ENCODE measurements at places on chromosomes 11 and 22.

GRCh38 chr11:92082652-92083051, 142.0 kb upstream of the FAT3 start:
- no peak for DNase-seq

DNA sequence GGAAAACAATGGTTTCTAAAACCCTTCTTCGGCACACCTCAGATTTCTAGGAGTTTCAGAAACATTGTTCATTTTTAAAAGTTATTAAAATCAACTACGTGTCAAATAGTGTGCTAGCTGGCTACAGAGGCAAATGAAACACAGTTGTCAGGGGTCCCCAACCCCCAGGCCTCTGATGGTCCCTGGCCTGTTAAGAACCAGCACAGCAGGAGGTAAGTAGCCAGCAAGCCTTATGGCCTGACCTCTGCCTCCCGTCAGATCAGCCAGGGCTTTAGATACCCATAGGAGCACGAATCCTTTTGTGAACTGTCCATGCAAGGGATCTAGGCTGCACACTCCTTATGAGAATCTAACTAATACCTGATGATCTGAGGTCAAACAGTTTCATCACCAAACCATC, 648.2 kb downstream of the FAM181B start:
- DNase-seq, result no peak

DNA sequence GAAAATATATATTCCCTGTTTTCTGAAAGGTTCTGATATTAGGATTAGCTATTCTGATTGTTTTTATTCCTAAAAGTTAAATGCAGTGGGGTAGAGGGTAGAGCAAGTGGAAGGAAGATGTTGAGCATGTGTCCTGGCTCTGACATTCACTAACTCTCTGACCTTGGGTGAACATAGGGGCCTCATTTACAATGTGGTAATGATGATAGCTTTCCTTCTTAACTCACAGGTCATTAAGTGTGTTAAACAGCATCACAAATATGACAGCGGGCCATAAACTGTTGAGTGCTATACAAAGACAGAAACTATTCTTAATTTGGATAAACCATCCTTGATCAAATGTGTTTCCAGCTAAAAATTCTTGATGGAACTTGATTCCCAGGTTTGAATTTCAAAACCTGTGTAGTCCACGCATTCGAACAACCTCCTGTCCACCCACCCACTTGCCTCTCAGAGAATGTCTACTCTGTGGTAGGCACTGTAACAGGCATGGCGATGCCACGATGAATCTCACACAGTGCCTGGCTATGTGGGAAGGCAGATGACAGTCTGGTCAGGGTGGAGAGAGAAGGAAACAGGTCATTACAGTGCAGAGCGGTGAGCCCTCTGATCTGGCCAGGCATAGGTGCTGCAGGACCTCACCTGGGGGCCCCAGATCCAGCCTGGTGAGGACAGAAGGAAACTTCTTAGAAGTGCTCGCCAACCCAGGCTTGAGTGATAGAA, 19.3 kb upstream of the PEX26 start:
- DNase-seq, result no peak

- DNase-seq, result no peak
Measured at GRCh38 chr11:18332302-18332701, 9.9 kb downstream of the GTF2H1 start.

DNA sequence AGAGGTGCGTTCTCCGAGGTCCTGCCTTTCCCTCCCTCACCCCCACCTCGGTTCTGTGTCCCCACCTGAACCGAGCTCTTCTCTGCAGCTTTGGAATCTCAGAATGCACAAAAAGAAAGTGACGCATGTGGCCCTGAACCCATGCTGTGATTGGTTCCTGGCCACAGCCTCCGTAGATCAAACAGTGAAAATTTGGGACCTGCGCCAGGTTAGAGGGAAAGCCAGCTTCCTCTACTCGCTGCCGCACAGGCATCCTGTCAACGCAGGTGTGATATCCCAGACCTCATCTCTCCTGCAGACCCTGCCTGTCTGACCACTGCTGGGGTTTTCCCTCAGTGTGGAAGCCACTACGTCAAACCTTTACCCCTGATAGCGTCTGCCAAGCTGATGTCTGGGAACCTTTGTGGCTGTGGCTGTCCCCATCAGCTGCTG, 13.9 kb downstream of the ACP2 start:
- no peak for DNase-seq

DNA sequence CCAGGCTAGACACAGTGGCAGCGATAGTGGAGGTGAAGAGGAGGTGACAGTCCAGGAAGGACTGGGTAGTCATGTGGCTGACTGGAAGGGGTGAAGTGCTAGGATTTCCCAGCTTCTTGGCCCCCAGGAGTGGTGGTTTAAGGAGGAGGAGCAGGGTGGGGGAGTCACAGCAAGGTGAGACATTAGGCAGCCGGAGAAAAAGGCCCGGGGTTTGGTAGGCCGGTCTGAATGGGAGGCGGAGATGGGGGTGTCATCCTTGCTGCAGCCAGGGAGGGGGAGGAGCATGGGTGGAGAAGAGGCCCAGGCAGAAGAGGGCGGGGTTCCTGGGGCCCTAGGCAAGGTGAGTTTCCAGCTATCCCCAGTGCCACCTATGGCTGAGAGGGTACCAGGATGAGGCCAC, 6.1 kb downstream of the SIPA1 start:
- DNase-seq, result no peak

DNA sequence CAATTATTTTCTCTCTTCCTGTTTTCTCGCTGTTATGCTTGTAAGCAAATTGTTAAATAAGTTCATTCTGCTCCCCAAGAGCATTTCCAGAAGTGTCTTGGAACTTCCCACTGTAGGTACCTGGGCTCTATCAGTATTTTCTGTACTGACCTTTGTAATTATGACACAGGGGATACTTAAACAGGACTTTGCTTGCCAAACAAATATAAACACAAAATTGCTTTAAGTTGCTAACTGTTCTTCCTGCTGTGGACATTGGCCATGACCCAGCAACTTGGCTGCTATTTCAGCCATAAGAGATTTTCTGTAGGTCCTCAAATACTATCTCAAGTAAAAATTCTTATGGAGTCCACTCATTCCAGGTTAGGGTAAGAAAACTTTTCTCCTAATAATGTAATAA, 30.1 kb downstream of the SYT9 start:
- no peak for DNase-seq

- no peak for DNase-seq
Measured at GRCh38 chr11:721741-722345, 15.8 kb downstream of the EPS8L2 start.
